Stimulated activated CD4-positive, alpha-beta T cell treated with anti-CD3 and anti-CD28 coated beads, TNF-alpha, amount 100 ng/mL, for 24 hours (primary cell): ENCODE measurements at places on chromosomes 7 and 10.

DNA sequence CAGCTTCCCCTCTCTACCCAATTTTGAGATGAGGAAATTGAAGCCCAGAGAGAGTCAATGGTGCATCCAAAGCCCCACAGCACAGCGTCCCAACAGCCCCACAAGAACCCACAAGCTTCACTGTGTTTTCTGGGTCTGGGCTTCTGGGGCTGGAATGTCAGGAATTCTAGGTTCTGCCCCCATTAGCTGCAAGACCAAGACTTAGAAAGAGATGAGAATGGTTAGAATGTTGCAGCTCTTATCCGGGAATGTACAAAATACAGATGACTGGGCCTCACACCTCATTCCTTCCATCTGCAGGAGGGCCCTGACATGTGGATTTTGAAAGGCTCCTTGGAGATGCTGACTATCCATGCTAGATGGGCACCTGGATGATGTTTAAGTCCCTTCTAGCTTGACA is 6.0 kb upstream of the SGPL1 start:
- no peak for DNase-seq

GRCh38 chr7:119397156-119397555 is 875.8 kb upstream of the KCND2 start:
- no peak for DNase-seq

GRCh38 chr7:77282897-77283296 is 83.3 kb upstream of the FGL2 start:
- DNase-seq, result no peak

DNA sequence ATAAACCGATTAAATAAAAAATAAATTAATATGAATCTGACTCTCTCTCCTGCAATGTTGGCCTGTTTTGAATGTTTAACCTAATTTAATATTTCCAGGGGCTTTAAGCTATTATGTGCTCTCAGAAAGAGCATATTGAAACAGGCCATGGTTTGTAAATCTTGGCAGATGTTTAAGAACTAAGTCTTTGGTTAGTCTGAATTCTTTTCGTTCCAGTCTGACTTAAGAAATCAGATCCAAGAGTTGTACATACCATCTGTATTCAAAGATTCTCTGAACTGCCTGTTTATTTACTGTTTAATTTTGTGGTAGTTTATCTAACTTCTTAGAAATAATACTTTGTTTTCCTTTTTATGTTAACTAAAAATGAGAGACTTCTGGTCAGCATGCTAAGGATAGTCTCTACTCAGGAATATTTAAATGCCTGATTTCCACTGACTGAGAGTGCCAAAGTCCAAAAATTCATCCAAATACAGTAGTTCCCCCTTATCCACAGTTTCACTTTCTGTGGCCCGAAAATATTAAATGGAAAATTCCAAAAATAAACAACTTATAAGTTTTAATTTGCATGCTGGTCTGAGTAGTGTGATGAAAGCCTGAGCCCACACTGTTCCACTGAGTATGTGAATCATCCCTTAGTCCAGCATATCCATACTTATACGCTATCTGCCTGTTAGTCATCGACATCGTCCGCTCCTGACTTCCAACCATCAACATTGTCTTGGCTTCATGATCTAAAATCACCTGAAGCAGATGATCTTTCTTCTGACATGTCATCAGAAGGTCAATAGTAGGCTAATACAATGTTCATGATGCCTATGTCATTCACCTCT is 238.1 kb upstream of the CSTF2T start:
- DNase-seq, result no peak

DNA sequence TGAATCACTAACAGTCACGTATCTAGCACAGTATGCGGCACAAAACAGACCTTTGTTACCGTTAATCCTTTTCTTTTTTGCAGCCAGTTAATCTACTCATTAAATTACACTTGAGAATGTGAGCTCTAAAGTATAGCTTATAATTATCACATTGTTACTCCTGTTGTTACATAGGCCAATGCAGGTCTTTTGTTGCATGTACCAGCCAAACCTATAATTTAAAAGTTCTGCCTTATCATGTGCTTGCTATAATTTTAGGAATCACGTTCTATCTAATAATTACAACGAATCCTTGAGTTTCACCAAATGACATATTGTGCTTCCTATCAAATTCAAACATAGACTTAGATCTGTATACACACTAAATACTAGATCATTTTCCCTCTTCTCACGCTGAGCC is 245.1 kb downstream of the DGKI start:
- DNase-seq, result no peak

- no peak for DNase-seq
These were observed 9.0 kb downstream of the ADK start for GRCh38 chr10:74160013-74160412.

- no peak for DNase-seq
These were observed 79.6 kb upstream of the EMX2 start for GRCh38 chr10:117462816-117463544.

GRCh38 chr10:128178302-128178958 is 52.2 kb upstream of the MKI67 start:
- peak; percentile 40 for DNase-seq

DNA sequence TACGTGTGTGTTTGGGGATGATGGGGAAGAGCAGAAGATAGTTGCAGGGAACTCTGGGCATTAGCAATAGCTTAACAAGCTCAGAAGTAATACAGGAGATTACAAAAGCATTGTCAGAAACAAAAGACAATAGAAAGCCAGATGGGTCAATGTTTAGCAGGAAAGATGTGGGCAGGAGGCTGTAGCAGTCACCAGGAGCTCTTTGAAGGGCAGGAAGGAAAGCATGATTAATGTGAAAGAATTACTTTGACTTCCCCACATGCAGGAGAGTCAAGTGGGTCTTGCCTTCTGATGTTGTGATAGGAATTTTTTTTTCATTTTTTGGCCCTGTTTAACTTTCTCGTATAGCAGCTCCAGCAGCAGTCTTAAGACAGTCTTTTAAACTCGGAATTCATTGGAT is 6.0 kb upstream of the SMNDC1 start:
- DNase-seq, result no peak

DNA sequence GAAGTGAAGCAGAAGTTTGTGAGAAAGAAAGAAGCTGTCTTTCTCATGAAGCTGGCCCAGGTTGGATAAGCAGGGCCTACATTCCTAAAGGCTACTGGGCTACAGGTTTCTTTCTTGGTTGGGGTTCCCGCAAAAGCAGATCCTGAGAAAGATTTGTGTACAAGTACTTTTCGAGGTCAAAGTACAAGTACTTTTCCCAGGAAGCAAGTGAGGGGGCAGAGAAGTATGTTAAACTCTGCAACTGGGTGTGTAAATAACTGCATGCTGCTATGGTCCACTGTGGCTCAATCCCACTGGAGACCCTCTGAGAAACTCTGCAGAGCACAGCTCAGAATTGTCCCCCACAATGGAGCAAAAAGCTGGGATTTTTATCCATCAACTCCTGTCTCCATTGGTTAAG is 28.7 kb downstream of the LSM5 start:
- DNase-seq, result no peak
